ENCODE measurements at places on chromosomes 5 and 9.

DNA sequence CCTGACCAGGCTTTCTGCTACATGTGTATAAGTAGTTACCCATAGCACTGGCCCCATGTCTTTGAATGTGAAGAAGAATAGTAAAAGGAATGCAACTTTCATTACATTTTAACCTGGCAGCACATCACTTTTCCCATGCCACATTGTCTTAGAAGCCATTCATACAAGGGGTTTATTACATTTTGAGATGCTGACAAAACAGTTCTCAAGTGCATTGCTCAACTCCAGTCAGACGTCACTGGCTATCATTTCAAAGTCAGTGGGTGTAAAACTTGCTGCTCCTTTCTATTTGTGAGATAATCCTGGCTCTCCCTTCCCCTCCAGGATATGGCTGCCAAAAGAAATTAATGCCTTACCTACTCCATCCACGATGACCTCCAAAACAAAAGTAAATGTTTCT is 97.0 kb upstream of the VCAN start:
- no peak for DNase-seq

DNA sequence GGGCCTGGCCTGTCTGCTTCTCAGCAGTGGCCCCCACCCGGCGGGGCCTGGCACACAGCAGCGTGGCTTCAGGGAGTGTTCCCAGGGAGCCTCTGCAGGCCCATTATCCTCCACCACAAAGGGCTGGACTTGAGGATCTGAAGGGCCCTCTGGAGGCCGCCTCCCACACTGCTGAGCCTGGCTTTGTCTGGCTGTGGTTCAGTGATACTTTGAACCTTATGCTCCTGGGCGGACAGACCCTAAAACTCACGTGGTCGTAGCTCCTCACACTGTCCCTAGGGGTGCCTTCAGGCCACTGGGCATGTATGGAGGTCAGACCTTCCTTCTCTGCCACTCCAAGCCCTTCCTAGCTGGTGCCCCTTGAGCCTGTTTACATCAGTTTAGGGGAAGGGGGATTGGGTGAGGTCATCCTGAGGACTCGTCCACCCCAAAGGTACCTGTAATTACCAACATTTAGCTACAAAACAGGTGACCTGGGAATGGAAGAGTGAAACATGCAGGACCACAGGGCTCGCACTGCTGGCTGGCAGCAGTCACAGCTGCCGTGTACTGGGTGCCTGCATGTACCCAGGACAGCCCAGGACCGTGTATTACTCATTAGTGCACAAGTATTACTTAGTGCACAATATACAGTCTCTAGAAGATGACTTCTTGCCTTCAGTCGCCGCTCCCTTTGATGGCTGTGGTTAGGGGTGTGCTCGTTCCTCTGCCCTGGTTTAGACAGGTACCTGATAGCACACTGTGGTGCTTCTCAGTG is 8.5 kb downstream of the GRHPR start:
- no peak for DNase-seq

DNA sequence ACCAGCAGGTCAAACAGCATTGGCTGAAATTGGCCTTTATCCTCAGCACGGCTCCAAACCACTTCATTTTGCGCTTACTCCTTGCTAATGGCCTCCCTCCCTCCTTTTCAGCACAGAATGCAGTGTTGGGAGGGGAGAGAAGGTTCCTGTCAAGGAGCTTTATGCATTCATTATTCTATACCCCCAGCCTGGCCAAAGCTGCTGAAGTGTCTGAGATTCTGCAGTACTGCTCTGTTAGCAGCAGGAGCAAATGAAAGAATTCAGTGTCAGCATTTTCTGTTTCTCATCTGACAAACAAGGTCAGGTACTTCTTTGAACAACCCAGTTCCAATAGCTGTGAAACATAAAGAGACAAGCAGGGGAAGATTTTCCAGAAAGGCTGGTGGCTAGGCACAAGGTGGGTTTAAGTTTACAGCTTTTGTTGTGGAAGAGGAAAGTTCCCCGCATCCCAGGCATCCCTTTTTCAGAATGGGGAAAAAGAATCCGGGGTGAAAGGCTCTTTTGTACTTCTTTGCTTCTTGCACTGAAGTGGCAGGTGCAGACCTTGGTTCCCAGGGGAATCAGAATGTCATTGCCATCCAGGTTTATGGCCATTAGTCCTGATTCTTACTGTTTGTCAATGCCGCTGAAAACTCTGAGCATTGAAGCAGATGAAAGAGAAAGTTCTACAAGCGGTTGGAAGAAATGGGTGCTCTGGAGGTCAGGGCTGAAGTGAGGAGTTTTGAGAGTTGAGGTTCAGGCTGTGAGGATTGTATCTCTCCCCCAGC is 109.3 kb upstream of the APC start:
- DNase-seq: no peak

GRCh38 chr5:92923885-92924284 is 657.1 kb downstream of the NR2F1-AS1 start:
- DNase-seq: no peak

GRCh38 chr5:37576552-37576951 is 197.4 kb downstream of the WDR70 start:
- DNase-seq: no peak
